Stimulated activated CD8-positive, alpha-beta memory T cell treated with anti-CD3 and anti-CD28 coated beads, Interleukin-2, amount 100 ng/mL, for 48 hours (primary cell): ENCODE measurements at places on chromosomes 7 and 10.

DNA sequence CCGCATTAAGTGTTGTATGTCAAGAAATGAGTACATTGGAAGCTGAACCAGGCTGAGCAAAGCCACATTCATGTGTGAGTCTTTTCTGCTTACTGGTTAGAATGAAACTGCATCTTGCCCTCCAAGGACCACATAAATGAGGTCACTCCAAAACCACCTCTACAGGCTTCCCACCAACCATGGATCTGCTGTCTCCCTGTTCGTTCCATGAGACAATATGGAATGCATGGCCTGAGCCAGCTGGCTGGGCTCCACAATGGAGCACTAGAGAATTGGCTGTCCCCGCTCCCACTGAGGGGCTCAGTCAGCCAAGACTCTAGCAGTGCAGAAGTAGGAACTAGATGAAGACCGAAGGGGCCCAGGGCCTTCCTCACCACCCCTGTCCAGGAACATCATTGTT lies 120.8 kb downstream of the TNS3 start:
- no peak for DNase-seq

GRCh38 chr10:86938260-86938659 lies 19.2 kb downstream of the MMRN2 start:
- DNase-seq = no peak

- DNase-seq = no peak
These were observed 672.3 kb downstream of the TNS3 start for GRCh38 chr7:46909601-46910051.

DNA sequence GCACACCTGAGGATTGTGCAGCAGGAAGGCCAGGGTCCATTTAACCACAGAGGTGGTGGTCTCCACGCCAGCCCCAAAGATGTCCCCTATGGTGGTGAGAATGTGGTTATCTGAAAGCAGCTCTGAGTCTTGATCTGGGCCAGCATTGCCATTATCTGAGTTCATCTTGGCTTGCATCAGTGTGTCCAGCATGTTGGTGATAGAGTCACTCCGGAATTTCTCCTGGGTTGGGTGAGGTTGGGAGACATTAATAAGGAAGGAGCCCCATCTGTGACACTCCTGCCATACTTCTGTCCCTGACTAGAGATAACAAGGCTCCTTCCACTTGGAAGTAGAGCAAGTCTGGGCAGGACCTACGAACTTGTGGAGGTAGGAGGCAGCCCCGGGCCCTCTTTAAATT lies 4.2 kb downstream of the CYP17A1 start:
- no peak for DNase-seq

DNA sequence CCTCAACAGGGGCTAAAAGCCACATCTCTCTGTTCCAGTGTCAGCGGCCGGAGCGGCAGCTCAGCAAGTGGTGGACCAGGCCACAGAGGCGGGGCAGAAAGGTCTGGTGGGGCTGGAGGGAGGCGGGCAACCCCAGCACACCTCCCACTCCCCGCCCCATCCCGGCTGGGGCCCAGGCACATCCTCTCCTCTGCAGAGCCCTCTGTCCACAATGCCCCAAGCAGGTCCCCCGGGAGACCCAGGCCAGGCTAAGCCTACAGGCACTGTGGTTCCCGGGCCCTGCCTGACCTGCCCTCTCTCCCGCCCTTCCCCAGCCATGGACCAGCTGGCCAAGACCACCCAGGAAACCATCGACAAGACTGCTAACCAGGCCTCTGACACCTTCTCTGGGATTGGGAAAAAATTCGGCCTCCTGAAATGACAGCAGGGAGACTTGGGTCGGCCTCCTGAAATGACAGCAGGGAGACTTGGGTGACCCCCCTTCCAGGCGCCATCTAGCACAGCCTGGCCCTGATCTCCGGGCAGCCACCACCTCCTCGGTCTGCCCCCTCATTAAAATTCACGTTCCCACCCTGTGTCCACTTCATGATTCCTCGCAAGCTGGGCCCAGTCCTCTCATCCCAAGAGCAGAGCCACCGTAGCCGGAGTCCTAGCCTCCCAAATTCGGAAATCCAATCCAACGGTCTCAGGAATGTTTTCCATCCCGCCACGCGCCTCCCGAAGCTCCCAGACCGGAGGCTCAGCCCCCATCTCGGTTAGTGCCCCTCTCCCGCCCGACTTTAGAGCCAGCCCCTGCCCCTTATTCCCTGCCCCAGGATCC lies 2.1 kb downstream of the ADIRF start:
- no peak for DNase-seq

- DNase-seq = no peak
These were observed 31.5 kb upstream of the PRF1 start for GRCh38 chr10:70634011-70634410.

DNA sequence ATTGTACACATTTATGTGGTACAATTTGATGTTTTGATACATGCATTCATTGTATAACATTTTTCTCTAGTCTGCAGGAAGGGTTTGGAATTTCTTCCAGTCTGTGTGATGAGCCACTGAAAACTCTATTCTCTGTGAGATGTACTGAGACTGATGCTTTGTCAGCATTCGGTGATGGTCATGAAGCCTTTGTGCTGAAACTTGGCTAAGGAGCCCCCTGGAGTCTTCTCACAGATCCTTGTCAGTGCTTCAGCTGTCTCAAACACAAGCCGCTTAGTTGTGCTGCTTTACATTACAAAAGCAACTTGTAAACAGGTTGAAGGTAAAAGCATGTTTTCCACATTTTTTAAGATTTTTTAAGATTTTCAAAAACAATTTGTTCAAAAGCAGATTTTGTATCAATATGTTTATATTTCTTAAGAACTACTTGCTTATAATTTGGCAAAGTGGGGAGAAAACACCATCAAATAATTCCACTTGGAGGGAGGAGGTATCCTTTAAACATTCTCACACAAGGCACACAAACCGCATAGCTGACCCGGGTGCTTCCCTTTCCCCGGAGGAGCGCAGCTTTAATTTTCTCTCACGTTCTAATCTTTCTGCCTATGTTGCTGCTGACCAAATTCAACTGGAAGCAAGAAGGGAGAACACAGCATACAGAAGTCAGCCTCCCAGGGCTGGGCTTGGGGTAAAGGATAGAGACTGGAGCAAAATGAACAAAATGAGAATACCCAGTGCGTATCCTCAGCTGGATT lies 249.8 kb upstream of the VSTM2A start:
- no peak for DNase-seq

DNA sequence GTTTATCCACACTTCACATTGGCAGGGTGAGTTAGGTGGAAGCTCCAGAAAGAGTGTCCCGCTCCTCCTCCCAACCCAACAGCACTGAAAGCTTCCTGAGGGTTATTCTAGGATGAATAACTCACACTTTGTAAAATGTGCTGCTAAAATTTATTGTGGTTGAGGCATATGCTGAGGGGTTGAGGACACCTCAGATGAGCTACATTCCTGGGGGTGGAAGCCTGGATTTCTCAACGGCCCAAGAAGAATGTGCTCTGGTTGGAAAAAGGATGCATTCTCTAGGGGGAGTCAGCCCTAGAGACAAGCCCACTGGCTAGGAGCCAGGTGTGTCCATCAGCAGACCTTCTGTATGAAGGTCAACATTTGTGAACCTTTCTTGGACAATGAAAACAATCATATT lies 91.5 kb upstream of the PDE1C start:
- no peak for DNase-seq

- DNase-seq = peak; percentile 62
These were observed at the start of gene NET1 for GRCh38 chr10:5412277-5412941. TSS of gene NET1 (plus strand) at chr10:5412557. CDS start at chr10:5412693, 136 bp downstream.

GRCh38 chr7:35342786-35343185 lies 88.9 kb upstream of the TBX20 start:
- no peak for DNase-seq

- DNase-seq = no peak
These were observed 656.3 kb upstream of the IGFBP3 start for GRCh38 chr7:46577394-46577793.

GRCh38 chr10:90321132-90321816 lies 536.6 kb downstream of the HTR7 start:
- DNase-seq = no peak

DNA sequence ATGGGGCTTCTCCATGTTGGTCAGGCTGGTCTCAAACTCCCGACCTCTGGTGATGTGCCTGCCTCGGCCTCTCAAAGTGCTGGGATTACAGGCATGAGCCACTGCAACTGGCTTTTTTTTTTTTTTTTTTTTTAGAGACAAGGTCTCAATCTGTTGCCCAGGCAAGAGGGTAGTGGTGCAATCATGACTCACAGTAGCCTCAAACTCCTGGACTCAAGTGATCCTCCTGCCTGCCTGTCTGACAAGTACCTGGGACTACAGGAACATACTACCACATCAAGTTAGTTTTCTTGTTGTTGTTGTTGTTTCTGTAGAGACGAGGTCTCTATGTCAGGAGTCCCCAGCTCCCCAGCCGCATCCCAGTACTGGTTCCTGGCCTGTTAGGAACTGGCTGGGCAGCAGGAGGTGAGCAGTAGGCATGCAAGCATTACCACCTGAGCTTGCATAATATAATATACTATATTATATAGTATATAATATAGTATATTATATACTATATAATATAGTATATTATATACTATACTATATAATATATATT lies 55.7 kb downstream of the TPK1 start:
- no peak for DNase-seq

GRCh38 chr10:107091126-107091525 lies 73.4 kb downstream of the SORCS1 start:
- DNase-seq = no peak

DNA sequence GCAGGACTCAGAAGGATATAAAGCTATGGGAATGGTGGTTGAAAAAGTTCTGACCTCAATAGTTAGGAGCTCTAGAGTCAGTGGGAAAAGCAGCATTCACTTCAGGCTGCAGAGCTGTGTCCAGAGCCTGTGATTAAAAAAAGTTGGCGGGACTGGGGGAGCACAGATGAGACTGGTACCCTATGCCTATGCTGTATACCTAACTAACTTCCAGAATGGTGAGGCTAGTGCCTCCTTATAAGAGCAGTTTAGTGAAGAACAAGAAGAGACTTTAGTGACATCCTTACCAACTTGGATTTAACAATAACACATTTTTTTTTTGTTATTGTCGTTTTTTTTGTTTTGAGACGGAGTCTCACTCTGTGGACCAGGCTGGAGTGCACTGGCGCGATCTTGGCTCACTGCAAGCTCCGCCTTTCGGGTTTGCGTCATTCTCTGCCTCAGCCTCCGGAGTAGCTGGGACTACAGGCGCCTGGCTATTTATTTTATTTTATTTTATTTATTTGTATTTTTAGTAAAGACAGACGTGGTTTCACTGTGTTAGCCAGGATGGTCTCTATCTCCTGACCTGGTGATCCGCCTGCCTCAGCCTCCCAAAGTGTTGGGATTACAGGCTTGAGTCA lies 6.6 kb upstream of the ZNF282 start:
- DNase-seq = no peak

GRCh38 chr10:31299119-31299518 lies 19.9 kb upstream of the ZEB1 start:
- DNase-seq = no peak

DNA sequence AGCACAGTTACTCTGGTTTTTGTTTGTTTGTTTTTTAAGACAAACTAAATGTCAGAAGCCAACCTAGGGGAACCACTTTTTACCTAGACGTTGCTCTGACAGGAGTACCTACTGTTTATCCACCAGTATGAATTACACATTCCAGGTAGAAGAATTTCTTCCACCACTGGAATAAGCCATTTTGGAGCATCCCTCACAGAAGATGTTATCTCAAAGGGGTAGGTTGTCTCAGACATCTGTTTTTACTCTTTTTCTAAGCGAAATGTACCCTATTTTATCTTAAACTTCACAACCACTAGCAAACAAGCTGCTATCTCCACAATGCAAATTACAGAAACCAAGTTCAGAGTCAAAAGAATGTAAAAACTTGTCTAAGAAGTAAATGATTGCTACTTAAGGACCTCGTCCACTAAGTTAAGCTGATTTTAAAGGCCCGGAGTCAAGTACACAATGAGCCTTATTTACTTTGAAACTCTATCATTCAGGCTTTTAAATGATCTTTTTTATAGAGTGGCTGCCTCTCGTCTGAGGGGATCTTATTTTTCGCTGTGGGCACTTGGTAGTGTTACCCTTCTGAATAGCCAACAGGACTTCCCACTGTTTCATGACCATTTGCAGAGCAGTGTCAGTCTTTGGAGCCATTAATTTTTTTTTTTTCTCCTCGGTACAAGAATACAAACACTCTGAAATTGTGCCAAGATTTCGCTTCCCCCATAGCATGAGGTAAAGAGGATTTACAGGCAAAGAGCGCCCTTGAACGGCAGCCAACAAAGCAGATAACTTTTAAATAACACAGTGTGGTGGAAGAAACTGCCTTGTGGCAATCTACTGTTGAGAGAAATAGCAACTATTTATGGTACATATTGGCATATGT lies 15.7 kb upstream of the ARMC3 start:
- no peak for DNase-seq

DNA sequence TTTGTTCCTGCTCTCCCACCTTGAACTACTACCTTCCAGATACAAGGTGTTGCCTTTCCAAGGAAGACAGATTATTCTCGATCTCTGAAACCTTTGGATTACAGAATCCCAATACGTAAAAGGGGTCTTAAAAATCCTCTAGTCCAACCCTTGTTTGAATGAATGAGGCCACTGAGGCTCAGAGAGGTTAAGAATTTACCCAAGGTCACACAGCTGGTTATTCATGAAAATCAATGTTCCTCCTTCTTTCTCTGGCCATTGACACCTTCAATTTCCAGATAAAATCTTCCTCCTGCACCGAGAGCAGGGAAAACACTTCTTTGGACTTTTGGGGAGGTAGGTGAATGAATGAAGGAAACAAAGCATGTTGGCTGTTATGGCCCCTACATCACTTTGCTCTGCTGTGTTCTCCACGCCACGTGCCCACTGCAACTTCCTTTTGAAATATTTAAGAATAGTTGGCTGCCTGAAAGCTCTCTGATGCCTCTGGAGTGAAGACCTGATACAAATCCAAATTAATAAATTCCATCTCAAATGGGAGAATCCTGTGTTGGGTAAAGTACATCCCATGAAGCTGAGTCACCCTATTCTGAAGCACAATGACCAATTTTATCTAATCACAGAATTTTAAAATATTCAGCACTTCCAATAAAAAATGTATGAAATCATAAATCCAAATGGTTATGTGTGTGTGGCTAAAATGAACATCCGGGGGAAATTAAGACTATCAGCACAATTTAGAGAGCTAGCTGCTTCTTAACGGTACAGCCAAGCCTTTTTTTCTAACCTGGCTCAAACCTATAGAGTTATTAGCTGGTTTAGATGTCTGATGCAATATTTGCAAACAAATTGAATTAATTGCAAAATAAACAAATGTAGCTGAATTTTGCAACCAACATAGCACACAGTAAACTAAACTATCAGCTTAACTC lies 7.3 kb downstream of the SVIL start:
- no peak for DNase-seq

GRCh38 chr10:23384364-23384763 lies 39.8 kb upstream of the C10orf67 start:
- no peak for DNase-seq

GRCh38 chr10:324593-324992 lies 189.3 kb downstream of the ZMYND11 start:
- no peak for DNase-seq
